ENCODE measurements at places on chromosomes 5 and 9.

DNA sequence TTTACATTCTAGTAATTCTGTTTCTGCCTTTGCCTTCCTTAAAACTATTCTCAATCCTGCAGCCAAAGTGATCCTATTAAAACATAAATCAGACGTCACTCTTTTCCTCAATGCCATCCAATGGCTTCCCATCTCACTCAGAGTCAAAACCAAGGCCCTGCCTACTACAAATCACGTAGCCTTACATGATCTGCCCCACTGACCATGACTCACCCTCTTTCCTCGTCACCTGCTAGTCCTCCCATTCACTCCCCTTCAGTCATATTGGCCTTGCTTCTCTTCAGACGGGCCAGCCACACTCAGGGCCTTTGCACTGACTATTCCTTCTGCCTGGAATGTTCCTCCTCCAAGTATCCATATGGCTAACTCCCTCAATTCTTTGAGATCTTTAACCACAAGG lies 39.0 kb upstream of the DMXL1 start:
- no peak for DNase-seq

DNA sequence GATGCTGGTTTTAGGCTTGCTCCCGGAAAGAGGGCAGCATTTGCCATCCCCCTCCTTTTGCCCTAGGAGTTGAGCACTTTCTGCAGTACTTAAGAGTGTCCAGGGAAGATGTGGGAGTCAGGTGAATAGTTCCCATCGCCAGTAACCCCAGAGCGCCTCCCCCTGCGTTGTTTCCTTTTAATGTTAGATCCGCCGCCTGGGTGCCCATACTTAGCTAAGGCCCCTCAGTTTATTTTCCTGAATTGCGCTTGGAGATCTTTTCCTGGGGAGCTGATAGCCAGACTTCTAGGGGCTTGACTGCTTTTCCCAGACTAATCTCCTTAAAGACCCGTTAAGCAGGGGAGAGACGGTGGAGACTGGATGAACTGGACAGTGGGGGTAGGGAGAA lies 377 bp upstream of the PCDHAC2 start:
- DNase-seq, result no peak

DNA sequence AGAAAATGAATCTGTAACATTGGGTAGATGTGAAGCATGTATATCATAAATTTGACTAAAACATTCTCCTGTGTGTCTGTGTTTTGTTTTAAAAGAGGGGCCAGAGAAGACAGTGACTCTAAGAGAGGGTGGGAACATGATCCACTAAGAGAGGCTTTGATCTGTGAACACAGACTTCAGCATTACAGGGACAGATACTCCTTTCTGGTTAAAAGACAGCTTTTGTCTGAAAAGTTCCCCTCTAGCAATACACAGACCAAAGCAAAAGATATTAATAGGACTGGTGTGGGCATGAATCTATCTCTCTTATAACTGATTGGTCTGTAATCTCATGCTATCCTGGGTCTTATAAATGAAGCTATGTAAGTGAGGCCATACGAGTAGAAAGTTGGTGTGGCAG lies 150.9 kb downstream of the NUDT12 start:
- no peak for DNase-seq

GRCh38 chr5:9789777-9790176 lies 159.6 kb upstream of the TAS2R1 start:
- no peak for DNase-seq

GRCh38 chr5:134084022-134084565 lies 30.4 kb upstream of the TCF7 start:
- DNase-seq, result no peak

GRCh38 chr5:59873113-59873512 lies 20.4 kb downstream of the PDE4D start:
- DNase-seq, result peak; percentile 31

- DNase-seq, result no peak
These were observed 199.2 kb downstream of the FAM170A start for GRCh38 chr5:119828541-119828940.

GRCh38 chr5:98308960-98309359 lies 464.5 kb upstream of the RGMB start:
- DNase-seq, result no peak

GRCh38 chr5:98735806-98736507 lies 37.5 kb upstream of the RGMB start:
- no peak for DNase-seq

GRCh38 chr5:97142521-97143254 lies at the start of gene LIX1:
TSS of gene LIX1 (minus strand) at chr5:97142611. CDS start at chr5:97142576, 35 bp downstream.
- DNase-seq, result no peak

DNA sequence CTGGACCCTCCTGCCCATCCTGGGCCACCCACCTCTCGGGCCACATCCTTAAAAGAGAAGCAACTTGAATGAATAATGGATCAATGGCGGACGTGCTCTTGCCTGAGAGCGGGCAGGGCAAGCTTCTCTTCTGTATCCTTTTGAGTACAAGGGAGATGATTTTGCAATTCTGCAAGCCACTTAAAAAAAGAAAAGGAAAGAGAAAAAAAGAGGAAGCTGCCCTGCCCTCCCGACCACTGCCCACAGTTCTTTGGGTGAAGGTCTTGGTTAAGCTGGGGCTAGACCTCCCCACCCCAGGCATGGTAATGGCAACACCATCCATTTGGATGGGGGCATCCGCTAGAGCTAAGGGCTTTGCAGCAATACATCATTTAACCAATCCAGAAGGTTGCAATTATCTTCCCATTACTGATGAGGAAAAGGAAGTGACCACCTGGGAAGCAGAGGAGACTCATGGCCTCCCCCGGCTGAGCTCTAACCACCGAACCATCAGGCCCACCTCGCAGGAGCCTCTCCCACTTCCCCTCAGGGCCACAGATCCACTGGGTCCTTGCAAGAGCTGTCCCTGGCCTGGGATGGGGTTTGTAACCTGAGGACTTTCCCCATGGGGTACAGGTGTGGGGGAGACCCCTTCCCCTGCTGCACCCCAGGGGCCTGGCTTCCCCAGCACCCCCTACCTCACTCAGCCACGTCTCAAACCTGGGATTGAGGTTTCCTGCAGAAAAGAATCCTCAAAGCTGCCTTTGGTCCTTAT lies 27.8 kb upstream of the LAMC3 start:
- no peak for DNase-seq

- DNase-seq, result no peak
These were observed 63.8 kb downstream of the EHMT1 start for GRCh38 chr9:137682428-137683105.

DNA sequence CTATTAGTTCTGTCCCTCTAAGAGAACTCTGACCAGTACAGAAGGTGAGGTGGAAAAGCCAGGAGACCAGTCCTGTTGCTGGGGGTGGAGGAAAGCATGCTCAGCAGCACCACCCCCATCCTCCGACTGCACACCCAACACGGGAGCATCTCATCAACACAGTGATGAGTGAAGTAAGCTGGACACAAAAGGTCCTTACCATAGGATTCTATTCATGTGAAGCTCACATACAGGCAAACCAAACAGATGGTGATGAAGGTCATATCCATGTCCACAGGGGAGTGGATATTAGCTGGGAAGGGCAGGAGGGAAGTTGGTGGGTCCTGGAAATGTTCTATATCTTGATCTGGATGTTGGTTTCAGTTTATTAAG lies 14.8 kb upstream of the MARCHF6 start:
- DNase-seq, result no peak

GRCh38 chr5:61051267-61051666 lies 106.3 kb downstream of the NDUFAF2 start:
- no peak for DNase-seq

DNA sequence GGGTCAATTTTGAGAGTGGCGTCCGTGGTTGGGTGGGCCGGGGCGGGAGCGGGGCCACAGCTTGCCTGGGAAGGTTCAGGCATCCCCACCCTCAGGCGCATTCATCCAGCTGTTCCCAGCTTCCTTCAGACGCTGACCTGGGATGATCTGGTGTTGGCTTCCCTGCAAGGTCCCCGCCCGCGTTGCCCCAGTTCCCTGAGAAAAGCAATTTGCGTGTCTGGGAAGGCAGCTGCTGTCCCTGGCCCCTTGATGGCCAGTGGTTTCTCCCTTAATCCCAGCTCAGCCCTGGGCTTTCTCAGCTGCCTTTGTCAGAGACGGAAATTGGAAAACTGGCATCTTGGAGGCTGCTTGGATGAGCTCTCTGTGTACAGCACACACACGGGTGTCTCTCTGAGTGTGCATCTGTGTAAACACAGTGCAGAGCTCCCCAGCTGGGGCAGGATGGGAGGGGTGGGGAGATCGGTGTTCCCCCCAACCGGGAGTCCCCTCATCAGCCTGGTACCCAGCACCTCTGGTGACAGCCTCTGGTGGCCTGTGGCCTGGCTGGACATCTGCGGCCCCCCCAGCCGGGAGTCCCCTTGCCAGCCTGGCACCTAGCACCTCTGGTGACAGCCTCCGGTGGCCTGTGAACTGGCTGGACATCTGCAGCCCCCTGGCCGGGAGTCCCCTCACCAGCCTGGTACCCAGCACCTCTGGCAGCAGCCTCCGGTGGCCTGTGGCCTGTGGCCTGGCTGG lies 94.0 kb downstream of the COL5A1 start:
- DNase-seq, result no peak

DNA sequence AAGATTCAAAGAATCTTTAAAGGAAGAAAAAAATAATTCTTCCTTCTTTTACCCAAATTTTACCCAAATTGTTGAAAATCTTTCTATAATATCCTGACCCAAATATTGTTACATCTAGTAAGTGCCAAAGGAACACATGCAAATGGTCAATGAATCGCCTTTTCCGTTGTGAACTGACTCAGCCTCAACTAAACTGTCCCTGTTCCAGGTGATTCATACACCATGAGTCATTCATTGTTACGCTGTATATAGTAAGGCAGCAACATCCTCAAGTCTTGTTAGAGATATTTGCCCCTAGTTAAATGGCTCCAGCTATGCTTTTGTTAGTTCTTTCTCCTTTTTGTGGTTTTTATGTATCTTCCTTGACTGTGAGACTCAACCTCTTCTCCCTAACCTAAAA lies 9.7 kb downstream of the PTGER4 start:
- peak; percentile 92 for DNase-seq

DNA sequence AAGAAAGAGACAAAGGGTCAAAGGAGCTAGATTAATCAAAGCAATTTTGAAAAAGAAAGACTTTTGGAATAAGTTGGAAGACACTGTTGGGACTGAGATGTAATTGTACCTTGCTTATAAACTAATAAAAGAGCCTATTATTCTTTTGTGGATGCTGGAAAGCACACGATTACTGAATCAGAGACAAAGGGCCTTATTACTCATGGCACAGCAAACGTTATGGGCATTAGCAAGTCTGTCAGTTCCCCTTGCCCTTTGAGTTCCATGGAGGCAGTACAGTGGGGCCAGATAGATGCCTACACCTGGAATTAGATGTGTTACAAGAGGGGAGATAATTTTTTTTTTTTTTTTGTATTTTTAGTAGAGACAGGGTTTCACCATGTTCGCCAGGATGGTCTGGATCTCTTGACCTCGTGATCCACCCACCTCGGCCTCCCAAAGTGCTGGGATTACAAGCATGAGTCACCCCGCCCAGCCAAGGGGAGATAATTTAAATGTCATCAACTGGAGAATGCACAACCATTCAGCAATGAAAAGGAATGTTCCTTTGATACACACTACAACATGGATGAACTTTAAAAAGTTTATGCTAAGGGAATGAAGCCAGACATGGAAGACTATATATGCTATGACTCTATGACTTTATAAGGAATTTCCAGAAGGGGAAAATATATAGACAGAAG lies 128.9 kb downstream of the STARD4 start:
- no peak for DNase-seq

- DNase-seq, result no peak
These were observed 67.8 kb downstream of the LHX2 start for GRCh38 chr9:124079176-124079925.

- DNase-seq, result no peak
These were observed 229.7 kb downstream of the MRPS30 start for GRCh38 chr5:45038366-45038987.

GRCh38 chr9:9820436-9820835 lies 792.4 kb downstream of the PTPRD start:
- no peak for DNase-seq

GRCh38 chr5:37120270-37120669 lies 128.9 kb downstream of the CPLANE1 start:
- no peak for DNase-seq

DNA sequence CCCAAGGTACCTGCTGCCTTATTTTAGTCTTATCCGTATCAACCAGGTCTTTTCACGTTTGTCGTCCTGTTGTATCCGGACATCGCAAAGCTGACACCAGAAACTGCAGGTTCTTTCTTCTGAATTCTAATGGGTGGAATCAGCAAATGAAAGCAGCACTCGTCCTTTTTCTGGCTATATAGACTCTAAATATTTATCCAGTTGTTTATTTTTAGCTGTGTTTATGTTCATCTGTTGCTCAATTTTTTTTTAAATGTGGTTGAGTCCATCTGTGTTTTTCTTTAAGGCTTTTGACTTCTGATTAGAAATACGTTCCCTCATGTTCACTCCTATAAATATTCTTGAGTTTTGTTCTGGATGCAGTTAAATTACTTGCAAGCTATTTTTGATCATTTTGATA lies 831.7 kb downstream of the MTRR start:
- no peak for DNase-seq

GRCh38 chr9:134570151-134570621 lies 71.4 kb upstream of the COL5A1 start:
- no peak for DNase-seq

DNA sequence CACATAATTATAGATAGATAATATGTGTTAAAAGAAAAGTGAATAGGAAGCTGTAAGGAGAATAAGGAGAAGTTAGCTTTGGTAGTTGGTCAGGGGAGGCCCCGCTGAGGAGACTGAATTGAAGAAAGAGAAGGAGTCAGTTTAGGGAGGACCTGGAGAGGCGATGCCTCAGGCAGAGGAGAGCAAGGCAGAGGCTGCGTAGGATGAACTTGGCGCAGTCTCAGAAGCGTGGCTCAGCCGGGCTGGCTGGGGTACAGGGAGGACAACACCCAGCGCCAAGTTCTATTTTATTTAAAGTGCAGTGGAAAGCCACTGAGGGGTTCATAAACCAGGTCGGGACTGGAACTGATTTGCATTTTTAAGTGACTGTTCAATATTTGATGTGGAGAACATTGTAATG lies 68.5 kb downstream of the PTCD2 start:
- no peak for DNase-seq

GRCh38 chr5:140632366-140633020 lies 482 bp downstream of the CD14 start:
- DNase-seq, result peak; percentile 14

- DNase-seq, result peak; percentile 97
These were observed 38.8 kb upstream of the COL5A1 start for GRCh38 chr9:134602547-134603362.

DNA sequence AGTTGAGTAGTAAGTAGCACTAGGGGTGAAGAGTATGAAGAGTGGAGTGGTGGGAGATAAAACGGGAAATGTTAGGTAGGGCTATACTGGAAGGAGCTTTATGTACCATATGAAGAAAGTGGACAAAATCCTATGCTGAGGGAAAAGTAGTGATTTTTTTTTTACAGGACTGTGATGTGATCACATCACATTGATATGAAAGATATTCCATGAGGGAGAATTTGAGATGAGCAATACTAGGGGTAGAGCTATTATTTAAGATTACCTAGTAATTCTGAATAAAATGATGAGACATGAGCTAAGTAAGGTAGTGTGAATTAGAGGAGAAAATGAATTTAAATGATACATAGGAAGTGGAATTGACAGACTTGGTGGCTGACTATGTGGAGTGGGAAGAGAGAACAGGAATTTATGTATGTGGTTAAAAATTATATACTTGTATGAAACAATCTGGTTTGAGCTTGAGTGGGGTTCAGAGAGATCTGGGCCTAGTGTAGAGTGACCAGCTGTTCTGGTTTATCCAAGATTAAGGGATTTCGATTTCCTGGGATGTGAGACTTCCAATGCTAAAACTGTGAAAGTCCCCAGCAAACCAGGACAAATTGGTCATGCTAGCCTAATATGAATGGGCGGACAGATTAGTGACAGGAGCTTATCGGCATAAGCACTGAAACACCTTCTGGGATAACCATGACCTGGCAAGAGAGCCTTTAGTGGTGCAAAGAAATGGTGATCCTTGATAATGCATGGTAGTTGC lies 29.3 kb upstream of the STOM start:
- no peak for DNase-seq

All from amniotic stem cell (primary cell).